Vagina (tissue), 2 donors: ENCODE measurements at places on chromosomes 11 and 22. TPM values are rescaled to one million over a fixed set of nuclear protein-coding genes. Genes with fewer than 3 reads are reported as not detected.

The PKDREJ gene
- not detected for total RNA-seq

DNA sequence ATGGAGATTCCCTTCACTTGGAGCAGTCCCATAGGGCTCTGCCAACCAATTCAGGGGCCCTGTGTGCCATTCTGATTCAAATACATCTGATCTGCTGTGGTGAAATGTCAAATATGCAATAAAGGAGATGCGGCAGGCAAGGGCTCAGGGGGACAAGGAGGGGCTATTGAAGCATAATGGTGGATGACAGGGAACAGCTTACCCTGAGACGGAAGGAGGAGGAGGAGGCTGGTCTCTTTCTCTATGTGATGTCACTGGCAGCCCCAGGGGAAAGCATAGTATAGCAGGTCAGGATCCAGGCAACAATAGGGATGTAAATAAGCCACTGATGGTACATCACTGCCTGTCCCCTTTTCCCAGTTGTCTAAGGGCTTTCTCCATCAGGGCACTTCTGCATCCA is 350.9 kb upstream of the SYN3 start:
- DNase-seq: no peak
- no peaks in the 10 kb centered on the region for H3K36me3 ChIP-seq
- H3K27me3 ChIP-seq: no peaks in the 10 kb centered on the region
- H3K4me3 ChIP-seq: no peak overlapping the region

The PRR33 gene
- total RNA-seq: not detected

DNA sequence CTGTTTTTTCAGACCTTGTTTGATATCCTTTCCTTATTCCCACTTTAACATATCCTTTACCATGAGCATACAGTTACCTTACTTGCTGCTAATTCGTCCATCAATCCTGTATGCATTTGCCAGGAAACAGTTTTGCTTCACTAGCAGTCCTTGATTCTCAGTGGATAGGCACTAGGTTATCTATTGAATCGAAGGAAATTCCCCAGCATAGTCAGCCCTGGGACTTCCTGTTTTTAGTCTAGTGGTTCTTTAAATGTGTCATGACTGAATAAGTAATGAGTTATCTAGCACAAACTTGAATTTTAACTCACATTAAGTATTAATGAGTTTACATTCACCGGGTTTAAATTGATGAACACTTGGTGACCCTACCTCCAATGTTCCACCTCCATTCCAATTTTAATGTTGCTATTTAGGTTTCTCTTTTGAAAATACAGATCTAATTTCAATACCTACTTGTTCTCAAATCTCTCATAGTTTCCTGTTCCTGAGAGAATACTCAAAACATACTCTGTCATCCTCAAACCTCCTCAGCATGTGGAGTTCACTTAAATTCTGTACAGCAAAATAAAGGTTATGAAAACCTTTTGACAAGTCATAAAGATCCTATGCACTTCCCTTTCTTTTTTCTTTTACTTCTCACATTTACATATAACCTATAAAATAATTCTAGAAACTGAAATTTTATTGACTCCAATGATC is 1375.1 kb upstream of the TENM4 start:
- no peaks in the 10 kb centered on the region for H3K4me1 ChIP-seq
- no peaks in the 10 kb centered on the region for H3K27me3 ChIP-seq

The MLC1 gene
- 29.2 TPM for total RNA-seq

The MMP8 gene
- not detected for total RNA-seq

- H3K27ac ChIP-seq: no peak overlapping the region
- DNase-seq: no peak
- no peaks in the 10 kb centered on the region for H3K27me3 ChIP-seq
- H3K4me1 ChIP-seq: peaks cover 16% of the 10 kb centered on the region
- no peaks in the 10 kb centered on the region for H3K36me3 ChIP-seq
Observed at GRCh38 chr11:12123799-12124198, 13.4 kb downstream of the MICAL2 start.

GRCh38 chr11:109264128-109264527 is 157.9 kb upstream of the C11orf87 start:
- H3K27me3 ChIP-seq: no peaks in the 10 kb centered on the region
- no peaks in the 10 kb centered on the region for H3K36me3 ChIP-seq
- no peak for DNase-seq
- H3K27ac ChIP-seq: no peak overlapping the region
- no peaks in the 10 kb centered on the region for H3K4me1 ChIP-seq

The INS gene
- total RNA-seq: not detected

The ZNF280B gene
- total RNA-seq: 0.25 TPM

DNA sequence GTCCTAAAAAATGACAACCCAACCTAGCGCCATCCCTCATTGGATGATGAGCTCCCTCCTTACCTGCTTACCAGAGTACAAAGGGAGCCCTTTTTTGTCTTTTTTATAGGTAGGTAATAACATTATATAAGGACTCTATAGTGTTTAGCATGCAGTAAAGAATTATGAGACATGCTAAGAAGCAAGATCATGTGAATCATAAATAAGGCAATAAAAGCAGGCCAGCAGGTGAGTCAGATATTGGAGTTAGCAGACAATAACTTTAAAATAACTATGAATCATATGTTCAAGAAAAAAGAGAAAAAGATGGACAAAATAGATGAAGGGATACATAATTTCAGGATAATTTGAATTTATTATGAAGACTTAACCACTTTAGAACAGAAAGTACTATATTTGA is 81.5 kb downstream of the GRK3 start:
- H3K27me3 ChIP-seq: no peaks in the 10 kb centered on the region
- no peak overlapping the region for H3K27ac ChIP-seq
- H3K36me3 ChIP-seq: no peaks in the 10 kb centered on the region
- no peak for DNase-seq
- no peaks in the 10 kb centered on the region for H3K4me1 ChIP-seq

GRCh38 chr11:118918686-118919280 is 6.9 kb downstream of the BCL9L start:
- no peaks in the 10 kb centered on the region for H3K36me3 ChIP-seq
- H3K27me3 ChIP-seq: no peaks in the 10 kb centered on the region
- peak overlapping the region; percentile 49 for H3K4me3 ChIP-seq
- no peak for DNase-seq
- H3K27ac ChIP-seq: peak overlapping the region; percentile 96

DNA sequence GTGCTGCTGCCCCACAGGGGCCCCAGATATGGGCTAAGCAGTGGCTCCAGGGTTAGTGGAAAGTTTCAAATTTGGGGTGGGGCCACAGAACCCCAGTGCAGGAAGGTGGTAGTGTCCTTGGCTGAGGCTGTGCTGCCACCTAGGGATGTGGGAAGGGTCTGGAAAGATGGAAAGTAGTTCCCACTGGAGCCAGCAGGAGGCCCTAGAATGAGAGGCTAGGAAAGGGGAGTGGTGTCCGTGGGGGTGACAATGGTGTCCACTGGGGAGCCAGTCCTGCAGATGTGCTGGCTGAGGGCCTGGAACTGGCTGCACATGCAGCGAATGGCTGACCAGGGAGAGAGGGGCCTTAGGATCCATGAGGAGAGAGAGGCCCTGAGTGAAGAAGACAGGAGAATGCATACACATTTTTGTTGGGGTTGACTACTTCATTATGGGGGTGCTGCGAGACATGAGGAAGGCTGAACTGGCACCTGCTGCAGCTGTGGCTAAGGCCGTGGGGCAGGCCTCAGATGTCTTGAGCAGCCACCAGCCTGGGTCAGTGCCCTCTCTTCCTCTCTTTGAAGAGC is 21.1 kb downstream of the RFPL3 start:
- H3K4me3 ChIP-seq: no peak overlapping the region
- no peak overlapping the region for H3K27ac ChIP-seq
- no peak for DNase-seq
- no peaks in the 10 kb centered on the region for H3K36me3 ChIP-seq

The CEP57 gene
- 43.2 TPM for total RNA-seq

- peak; percentile 69 for DNase-seq
- H3K4me3 ChIP-seq: no peak overlapping the region
Observed at GRCh38 chr11:111454561-111455192, 57.5 kb downstream of the BTG4 start.

The OR6T1 gene
- total RNA-seq: not detected

GRCh38 chr22:32708830-32709229 is 92.7 kb upstream of the TIMP3 start:
- no peak for DNase-seq
- H3K36me3 ChIP-seq: no peaks in the 10 kb centered on the region
- no peaks in the 10 kb centered on the region for H3K4me1 ChIP-seq
- no peak overlapping the region for H3K4me3 ChIP-seq

GRCh38 chr11:125957618-125958332 is 11.9 kb downstream of the VSIG10L2 start:
- H3K27ac ChIP-seq: no peak overlapping the region
- no peak overlapping the region for H3K4me3 ChIP-seq
- H3K27me3 ChIP-seq: no peaks in the 10 kb centered on the region
- H3K36me3 ChIP-seq: no peaks in the 10 kb centered on the region

GRCh38 chr11:132248580-132248979 is 878.2 kb downstream of the NTM start:
- no peak for DNase-seq
- H3K36me3 ChIP-seq: no peaks in the 10 kb centered on the region
- H3K4me1 ChIP-seq: no peaks in the 10 kb centered on the region
- no peak overlapping the region for H3K27ac ChIP-seq
- H3K4me3 ChIP-seq: no peak overlapping the region

The OR10D3 gene
- not detected for total RNA-seq

The AGBL2 gene
- total RNA-seq: 2.2 TPM

DNA sequence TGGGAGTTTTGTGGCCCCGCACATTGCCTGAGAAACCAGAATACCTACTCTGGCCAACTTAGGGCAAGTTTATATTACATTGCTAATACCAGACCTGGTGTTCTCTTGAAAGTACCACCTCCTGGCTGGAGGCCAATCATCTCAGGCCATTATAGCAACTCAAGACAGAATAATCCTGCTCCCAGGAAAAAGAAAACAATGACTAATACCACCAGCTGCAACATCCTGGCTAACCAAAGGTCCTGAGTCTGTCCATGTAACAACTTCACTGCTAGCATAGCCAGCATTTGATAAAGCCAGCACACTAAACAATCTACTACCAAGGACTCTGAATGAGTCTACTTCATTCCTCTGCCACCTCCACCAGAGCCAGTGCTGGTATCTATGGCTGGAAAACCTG is 1298.7 kb upstream of the CNTN5 start:
- no peak overlapping the region for H3K27ac ChIP-seq
- no peaks in the 10 kb centered on the region for H3K27me3 ChIP-seq
- H3K36me3 ChIP-seq: no peaks in the 10 kb centered on the region
- no peak for DNase-seq
- H3K4me1 ChIP-seq: no peaks in the 10 kb centered on the region

The IGF2 gene
- 56.5 TPM for total RNA-seq

DNA sequence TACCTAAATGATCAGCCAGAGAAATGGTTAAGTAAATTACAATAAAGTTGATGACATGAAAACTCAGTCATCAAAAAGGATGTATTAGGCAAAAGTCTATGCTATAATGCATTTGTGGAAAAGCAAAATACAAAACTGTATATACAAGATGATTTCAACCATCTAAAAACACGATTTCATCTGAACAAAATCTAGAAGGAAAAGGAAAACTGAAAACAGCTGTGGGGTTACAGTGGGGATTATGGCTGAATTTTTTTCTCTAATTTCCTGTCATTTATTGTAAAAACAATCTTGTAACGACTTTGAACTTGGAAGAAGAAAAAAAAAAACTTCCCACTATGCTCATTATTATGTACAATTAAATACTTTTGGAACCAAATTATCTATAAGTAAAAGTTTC is 30.3 kb downstream of the CHEK2 start:
- H3K36me3 ChIP-seq: no peaks in the 10 kb centered on the region
- DNase-seq: no peak
- H3K4me3 ChIP-seq: no peak overlapping the region
- H3K27ac ChIP-seq: peak overlapping the region; percentile 54

The LDHAL6A gene
- not detected for total RNA-seq

- H3K27me3 ChIP-seq: no peaks in the 10 kb centered on the region
- no peaks in the 10 kb centered on the region for H3K36me3 ChIP-seq
- no peak for DNase-seq
- no peak overlapping the region for H3K27ac ChIP-seq
- no peak overlapping the region for H3K4me3 ChIP-seq
Observed at GRCh38 chr11:41897991-41898390, 438.5 kb upstream of the LRRC4C start.

DNA sequence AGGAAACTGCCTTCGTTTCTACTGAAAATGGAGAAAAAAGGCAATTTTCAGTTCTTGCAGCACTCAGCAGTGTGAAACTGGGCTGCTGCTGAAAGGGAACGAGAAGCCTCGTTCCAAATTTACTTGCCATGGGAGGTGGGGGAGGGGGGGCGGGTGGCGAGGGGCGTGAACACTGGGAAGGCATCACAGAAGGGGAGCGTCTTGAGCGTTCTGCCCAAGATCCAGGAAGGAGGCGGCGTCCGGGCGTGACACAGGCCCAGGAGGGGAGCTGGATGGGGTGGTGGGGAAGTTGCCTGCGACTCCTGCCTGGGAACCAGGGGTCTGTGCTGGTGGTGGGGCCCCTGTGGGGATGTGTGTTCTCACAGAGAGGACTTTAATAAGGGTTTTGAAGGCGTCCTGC is 213.5 kb downstream of the CTTN start:
- H3K4me1 ChIP-seq: peaks cover 13% of the 10 kb centered on the region
- H3K27me3 ChIP-seq: no peaks in the 10 kb centered on the region
- H3K36me3 ChIP-seq: no peaks in the 10 kb centered on the region
- DNase-seq: no peak
- H3K4me3 ChIP-seq: no peak overlapping the region

The TP53I11 gene
- total RNA-seq: 50.6 TPM

The EPS8L2 gene
- 195 TPM for total RNA-seq

GRCh38 chr11:8956860-8957259 is 7.4 kb downstream of the TMEM9B start:
- DNase-seq: no peak
- H3K27ac ChIP-seq: no peak overlapping the region
- H3K36me3 ChIP-seq: peaks cover 38% of the 10 kb centered on the region
- no peaks in the 10 kb centered on the region for H3K27me3 ChIP-seq

- H3K4me1 ChIP-seq: peaks cover 30% of the 10 kb centered on the region
- no peak overlapping the region for H3K27ac ChIP-seq
- H3K4me3 ChIP-seq: no peak overlapping the region
- no peak for DNase-seq
- H3K27me3 ChIP-seq: no peaks in the 10 kb centered on the region
- no peaks in the 10 kb centered on the region for H3K36me3 ChIP-seq
Observed at GRCh38 chr11:112525844-112526590, 265.4 kb upstream of the PLET1 start.

DNA sequence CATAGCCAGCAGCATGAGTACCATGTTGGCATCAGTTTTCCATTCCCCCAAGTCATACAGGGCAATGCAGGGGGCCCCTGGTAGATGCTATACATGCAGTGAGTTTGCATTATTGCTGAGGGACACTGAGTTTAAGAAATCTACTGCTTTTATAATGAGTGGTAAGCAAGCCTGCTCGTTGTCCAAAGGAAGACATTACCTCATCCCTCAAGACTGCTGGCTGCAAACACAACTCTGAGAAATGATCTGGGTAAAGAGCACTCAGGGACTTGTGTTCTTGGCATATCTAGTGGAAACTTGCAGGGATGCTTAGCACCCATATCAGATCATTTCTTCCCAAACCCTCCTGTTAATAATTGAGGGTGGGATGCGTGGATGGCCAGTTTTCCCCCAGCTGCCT is 77.9 kb downstream of the CWC15 start:
- H3K4me1 ChIP-seq: no peaks in the 10 kb centered on the region
- H3K27me3 ChIP-seq: no peaks in the 10 kb centered on the region
- H3K36me3 ChIP-seq: peaks cover 6% of the 10 kb centered on the region
- no peak overlapping the region for H3K4me3 ChIP-seq

GRCh38 chr11:68460741-68461574 is at the start of gene PPP6R3:
Gene PPP6R3, plus strand, starts transcription at chr11:68460752. Its CDS starts 76,913 bp downstream, at chr11:68537665.
- DNase-seq: no peak
- peaks cover 45% of the 10 kb centered on the region for H3K4me1 ChIP-seq
- no peaks in the 10 kb centered on the region for H3K36me3 ChIP-seq
